ENCODE measurements at places on chromosomes 4 and X.

GRCh38 chr4:23888421-23889319, 1.2 kb downstream of the PPARGC1A start:
- no peaks in the 10 kb centered on the region for H3K36me3 ChIP-seq
- peaks cover 17% of the 10 kb centered on the region for H3K27me3 ChIP-seq
- no peak overlapping the region for H3K27ac ChIP-seq
- no peak for DNase-seq
- no peaks in the 10 kb centered on the region for H3K4me1 ChIP-seq
- H3K4me3 ChIP-seq = peak overlapping the region; percentile 46

DNA sequence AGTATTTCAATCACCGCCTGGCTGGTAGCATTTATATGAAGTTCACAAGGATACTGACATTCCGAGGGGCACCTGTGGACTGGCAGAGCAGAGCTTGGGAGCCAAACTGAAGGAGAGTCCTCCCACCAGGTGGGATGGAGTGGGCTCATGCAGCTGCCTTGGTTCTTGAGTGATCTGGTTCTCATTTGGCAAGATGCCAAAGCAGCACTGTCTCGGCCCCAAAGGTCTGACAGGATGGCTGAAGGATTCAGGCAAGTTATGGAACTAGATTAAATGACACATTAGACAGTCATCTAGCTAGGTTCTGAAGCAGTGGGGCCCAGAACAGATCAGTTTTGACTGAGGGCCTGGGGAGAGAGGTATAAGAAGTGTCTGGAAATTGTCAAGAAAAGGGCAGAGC, 3.2 kb downstream of the FGF16 start:
- no peak for DNase-seq
- no peaks in the 10 kb centered on the region for H3K27me3 ChIP-seq
- H3K36me3 ChIP-seq = no peaks in the 10 kb centered on the region

DNA sequence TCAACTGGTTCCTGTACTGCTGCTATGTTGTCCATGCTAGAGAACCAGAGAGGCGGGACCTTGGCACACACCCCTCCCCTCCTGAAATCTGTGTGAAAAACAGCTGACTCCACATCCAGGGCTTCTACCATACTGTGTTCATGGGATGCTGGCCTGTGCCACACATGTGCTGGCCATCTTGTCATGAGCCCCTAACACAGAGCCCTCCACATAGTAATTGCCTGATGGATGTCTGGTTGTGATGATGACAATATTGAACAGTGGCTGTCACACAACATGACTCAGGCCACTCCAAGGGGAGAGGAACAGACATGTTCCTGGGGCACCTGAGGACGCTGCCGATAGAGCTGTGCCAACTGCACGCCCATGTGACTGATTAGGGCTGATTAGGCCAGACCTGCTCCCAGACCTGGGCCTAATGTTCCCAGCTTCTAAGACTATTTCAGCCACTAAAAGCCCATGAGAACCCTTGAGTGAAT, 13.1 kb downstream of the SLC25A5 start:
- H3K4me3 ChIP-seq = no peak overlapping the region
- no peak for DNase-seq
- H3K27me3 ChIP-seq = no peaks in the 10 kb centered on the region
- no peaks in the 10 kb centered on the region for H3K4me1 ChIP-seq
- H3K27ac ChIP-seq = no peak overlapping the region

GRCh38 chr4:139860435-139861024, 194.9 kb downstream of the MGST2 start:
- H3K27me3 ChIP-seq = no peaks in the 10 kb centered on the region
- H3K4me1 ChIP-seq = peaks cover 25% of the 10 kb centered on the region
- H3K36me3 ChIP-seq = no peaks in the 10 kb centered on the region
- DNase-seq = no peak
- no peak overlapping the region for H3K4me3 ChIP-seq
- H3K27ac ChIP-seq = no peak overlapping the region

- H3K36me3 ChIP-seq = no peaks in the 10 kb centered on the region
- H3K4me3 ChIP-seq = no peak overlapping the region
- peaks cover 35% of the 10 kb centered on the region for H3K4me1 ChIP-seq
- no peaks in the 10 kb centered on the region for H3K27me3 ChIP-seq
- DNase-seq = peak; percentile 23
Measured at GRCh38 chr4:73533515-73534422, 52.2 kb downstream of the AFM start.

DNA sequence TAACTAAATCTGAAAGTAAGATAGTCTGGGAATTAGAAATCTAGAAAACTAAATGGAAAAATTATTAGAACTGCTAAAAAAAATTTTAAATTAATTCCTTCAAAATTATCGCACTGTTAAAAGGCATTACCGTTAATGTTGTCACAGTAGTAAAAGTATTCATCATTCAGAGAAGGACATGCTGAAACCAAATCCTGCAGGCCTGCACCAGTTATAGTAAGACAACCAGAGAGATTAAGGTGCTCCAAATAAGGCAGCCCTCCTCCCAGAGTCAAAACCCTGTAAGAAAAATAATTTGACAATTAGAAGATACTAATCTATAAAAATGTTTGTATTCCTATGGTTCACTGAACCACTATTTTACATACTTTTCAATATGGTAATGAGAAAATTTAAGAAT, 43.0 kb downstream of the FBXL5 start:
- H3K27me3 ChIP-seq = no peaks in the 10 kb centered on the region
- H3K4me1 ChIP-seq = no peaks in the 10 kb centered on the region
- DNase-seq = no peak
- H3K36me3 ChIP-seq = no peaks in the 10 kb centered on the region
- no peak overlapping the region for H3K4me3 ChIP-seq
- H3K27ac ChIP-seq = no peak overlapping the region

GRCh38 chr4:152478461-152479237, 57.2 kb downstream of the FBXW7 start:
- peaks cover 18% of the 10 kb centered on the region for H3K4me1 ChIP-seq
- no peak overlapping the region for H3K4me3 ChIP-seq

Measured in PC-3 (cell line).